Activated B cell treated with CpG ODN at 0.5 μM for 24 hours (primary cell): ENCODE measurements at places on chromosomes 12 and 14.

DNA sequence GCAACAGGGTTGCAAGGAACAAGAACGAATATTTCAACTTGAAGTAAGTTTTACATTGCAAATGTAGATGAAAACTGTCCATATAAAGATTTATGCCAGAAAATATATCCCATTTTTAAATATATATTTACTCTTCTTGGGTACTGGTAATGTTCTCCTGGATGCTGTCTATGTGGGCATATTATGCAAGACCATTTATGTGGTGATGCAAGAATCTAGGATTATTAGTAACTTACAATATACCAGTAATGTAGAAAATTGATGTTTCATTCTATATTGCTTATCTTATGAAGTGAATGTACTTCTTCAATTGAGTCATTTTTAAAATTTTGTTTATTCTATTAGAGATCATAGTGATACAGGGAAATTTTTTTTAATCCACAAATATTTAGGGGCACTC lies 25.1 kb downstream of the FGFR1OP2 start:
- no peak for DNase-seq

- DNase-seq: no peak
Observed at GRCh38 chr12:7869137-7869536, 3.6 kb downstream of the SLC2A14 start.

- DNase-seq: no peak
Observed at GRCh38 chr14:64686282-64686615, 18.0 kb upstream of the PLEKHG3 start.

DNA sequence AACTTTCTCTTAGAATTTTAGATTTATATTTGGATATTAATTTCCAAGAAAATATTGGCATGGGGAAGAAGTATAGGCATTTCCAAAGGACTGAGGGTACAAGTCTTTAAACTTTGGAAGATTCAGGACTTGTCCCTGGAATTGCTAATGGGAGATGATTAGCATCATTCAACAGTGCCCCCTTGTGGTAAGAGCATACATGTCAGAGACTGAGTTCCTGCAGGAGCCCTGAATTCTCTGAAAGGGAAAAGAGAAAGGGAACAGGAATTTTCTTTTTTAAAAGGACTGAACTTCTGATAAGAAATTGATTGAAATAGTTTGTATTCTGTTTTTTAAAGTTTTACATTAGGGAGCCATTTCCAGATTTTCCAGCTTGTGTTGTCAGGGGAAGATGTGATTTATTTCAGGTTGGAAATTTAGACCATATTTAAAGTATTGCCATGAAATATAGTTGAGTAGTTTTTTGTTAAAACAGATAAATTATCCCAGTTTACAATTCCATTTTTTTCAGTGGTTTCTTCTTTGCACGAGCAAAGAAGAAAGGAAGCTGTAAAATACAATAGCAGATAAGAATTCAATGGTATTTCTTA lies 44.0 kb upstream of the REP15 start:
- DNase-seq: no peak

- no peak for DNase-seq
Observed at GRCh38 chr14:66015071-66015780, 470.9 kb upstream of the CCDC196 start.

- no peak for DNase-seq
Observed at GRCh38 chr12:132144810-132145168, 532 bp downstream of the NOC4L start.

DNA sequence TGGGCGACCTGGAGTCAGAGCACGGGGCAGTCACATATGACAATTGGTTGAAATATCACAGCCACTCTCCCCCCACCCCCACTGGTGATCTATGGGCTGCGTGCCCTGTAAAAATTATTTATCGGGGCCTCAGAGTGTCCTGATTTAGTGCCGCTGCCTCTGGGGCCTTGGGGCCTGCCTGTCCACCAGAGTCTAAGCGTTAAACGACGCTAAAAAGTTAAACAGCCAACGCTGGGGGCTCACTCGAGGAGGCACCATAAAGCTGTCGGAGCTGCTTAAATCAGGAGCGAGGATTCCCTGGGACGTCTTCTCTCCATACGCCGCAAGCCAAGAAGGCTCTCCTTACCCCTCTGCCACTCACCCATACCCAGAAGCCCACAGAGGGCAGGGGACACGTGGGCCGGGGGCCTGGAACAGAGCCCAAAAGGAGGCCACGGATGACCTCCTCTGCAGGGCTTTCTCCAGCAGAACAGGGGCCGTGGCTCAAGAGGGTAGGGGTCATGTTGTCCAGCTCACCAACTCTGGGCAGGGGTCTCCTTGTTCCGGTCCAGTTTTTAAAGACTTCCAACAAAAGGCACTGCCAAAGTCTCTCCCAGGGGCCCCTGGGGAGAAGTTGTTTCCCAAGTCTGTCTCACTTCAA lies 42.2 kb downstream of the SMUG1 start:
- DNase-seq: no peak
